ENCODE measurements at places on chromosomes 1 and 21. TPM values are rescaled to one million over a fixed set of nuclear protein-coding genes. Genes with fewer than 3 reads are reported as not detected.

The PROK1 gene
- total RNA-seq: not detected

The PTAFR gene
- total RNA-seq: 4.0 TPM

The SZT2 gene
- 75.4 TPM for total RNA-seq

GRCh38 chr1:44531785-44532566, 126.9 kb downstream of the RNF220 start:
- DNase-seq: no peak

GRCh38 chr1:95073446-95073845, 695 bp upstream of the ALG14 start:
- no peak for DNase-seq

GRCh38 chr1:115545791-115546733, 95.7 kb upstream of the VANGL1 start:
- peak; percentile 39 for DNase-seq

- no peak for DNase-seq
Observed at GRCh38 chr1:185478877-185479276, 161.8 kb upstream of the IVNS1ABP start.

DNA sequence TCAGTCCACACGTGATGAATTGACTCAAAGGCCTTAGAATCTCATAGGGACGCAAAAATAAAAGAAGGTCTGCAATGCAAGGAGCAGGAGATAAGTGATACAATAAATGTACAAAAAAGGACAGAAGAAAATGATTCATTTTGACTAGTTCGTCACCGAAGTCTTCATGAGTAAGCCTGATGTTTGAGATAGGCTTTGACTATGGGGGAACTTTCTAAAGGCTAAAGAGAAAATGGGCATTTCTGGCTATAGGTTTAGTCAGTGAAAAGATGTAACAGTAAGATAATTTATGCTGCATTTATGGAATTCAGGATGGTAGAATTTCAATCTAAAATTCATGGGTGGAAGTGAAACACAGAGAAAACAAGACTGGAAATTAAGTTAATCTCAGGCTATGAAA, 163.0 kb downstream of the ADGRL4 start:
- no peak for DNase-seq

- no peak for DNase-seq
Observed at GRCh38 chr1:229111703-229112319, 159.1 kb upstream of the RAB4A start.
